Erythroblast (primary cell): ENCODE measurements at places on chromosomes 12 and 14.

- no peak for DNase-seq
Measured at GRCh38 chr12:31228811-31229792, 96.8 kb downstream of the SINHCAF start.

DNA sequence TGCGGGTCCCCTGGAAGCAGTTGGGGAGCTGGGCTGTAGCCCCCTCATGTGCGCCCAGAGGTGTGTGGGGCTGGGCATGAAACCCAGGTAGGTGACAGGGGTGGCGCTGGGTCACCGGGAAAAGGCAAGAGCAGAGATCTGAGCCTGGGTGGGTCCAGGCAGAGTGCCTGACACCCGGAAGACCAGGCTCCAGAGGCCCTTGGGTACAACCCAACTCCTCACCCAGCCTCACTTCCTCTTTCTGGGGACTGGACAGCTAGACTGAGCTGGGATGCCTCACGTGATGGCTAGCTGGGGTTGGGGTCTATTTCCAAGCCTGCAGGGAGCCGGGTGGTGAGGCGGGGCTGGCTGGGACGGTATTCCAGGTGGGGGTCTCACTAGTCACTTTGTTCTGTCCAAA lies 16.3 kb upstream of the CYP46A1 start:
- DNase-seq = no peak

DNA sequence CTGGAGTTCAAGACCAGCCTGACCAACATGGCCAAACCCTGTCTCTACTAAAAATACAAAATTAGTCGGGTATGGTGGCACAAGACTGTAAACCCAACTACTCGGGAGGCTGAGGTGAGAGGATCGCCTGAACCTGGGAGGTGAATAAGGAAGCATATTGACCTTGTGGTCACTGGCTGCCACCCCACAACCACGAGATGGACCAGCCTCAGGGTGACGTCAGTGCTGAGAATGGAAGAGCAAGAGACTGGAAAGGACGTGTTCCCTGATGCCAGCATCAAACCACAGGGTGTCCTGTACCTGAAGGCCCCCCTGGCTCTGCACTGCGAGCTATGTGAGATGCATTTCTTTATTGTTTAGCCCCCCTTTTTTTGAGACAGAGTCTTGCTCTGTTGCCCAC lies 45.9 kb upstream of the BDKRB2 start:
- no peak for DNase-seq

DNA sequence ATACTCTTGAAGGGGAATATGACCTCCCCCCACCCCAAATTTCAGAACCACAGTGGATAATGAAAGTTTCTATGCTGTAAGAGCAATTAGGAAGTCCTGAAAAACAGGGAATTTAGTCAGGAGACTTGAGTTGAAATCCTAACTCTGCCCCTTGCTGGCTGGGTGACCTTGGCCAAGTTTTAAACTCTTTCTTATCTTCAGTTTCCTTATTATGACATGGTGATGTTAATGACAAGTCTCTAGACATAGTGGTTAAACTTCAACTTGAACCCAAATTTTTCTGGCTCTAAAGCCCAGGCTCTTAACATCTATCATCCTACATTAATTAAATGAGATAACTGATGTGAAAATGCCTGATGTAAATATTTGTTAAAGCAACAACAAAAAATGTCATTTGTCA lies 325.9 kb downstream of the APAF1 start:
- DNase-seq = no peak

DNA sequence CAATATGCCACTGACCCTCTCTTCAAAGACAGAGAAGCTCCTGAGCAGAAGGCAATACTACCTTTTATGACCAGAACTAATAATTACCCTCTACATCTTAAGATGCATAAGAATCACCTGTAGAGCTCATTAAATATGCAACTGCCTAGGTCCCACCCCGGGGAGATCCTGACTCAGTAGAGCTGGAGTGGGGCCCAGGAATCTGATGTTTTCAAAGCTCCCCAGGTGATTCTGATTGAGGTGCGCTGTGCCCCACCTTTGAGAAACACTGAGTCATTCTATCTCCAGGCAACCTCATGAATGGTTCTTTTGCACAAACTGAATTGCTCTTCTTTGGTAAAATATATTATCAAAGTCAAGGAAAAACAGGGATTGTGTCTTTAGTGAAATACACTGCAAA lies 149.3 kb upstream of the BMP4 start:
- DNase-seq = no peak

DNA sequence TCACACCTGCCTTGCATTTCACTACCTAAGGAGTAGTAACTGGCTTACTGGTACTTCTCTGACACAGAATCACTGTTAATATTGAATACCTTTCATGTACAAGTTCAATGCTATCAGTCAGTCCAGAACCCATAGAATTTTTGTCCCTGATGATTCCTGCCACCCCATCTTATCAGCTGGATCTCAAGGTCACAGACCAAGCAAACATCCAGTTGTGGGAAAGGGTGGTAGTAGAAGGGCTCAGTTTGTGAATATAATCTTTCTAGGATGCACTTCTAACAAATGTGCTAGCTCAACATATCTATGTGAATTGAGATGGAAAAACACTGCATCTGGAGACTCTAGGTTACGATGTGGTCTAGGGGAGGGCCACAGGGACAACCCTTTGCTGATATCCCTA lies 14.1 kb downstream of the PPP1CC start:
- no peak for DNase-seq

DNA sequence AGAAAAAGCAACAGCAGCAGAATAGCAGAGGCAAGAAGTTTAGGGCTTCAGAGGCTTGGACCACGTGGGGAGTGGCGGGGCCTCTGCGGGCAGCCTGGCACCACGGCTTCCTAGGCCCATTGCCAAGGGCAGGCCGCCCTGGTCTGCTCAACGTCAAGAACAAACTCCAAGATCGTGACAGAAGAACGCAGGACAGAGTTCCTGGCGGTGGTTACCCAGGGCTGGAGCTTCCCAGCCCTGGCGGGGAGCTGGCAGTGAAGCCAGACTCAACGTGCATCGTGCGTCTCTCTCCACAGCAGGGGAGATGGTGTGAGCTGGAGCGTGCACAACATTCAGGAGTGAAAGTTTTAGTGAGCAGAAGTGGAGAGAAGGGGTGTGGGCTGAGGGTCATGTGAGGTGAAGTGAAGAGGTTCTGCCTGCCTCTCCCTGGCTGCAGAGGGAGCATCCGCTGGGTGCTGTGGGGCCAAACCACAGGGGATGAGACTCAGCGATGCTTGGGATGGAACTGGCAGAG lies 13.9 kb upstream of the CACNA2D4 start:
- DNase-seq = no peak

GRCh38 chr12:57092529-57092862 lies 3.6 kb downstream of the NAB2 start:
- no peak for DNase-seq

- no peak for DNase-seq
Measured at GRCh38 chr14:79971330-79971729, 240.0 kb downstream of the DIO2 start.

DNA sequence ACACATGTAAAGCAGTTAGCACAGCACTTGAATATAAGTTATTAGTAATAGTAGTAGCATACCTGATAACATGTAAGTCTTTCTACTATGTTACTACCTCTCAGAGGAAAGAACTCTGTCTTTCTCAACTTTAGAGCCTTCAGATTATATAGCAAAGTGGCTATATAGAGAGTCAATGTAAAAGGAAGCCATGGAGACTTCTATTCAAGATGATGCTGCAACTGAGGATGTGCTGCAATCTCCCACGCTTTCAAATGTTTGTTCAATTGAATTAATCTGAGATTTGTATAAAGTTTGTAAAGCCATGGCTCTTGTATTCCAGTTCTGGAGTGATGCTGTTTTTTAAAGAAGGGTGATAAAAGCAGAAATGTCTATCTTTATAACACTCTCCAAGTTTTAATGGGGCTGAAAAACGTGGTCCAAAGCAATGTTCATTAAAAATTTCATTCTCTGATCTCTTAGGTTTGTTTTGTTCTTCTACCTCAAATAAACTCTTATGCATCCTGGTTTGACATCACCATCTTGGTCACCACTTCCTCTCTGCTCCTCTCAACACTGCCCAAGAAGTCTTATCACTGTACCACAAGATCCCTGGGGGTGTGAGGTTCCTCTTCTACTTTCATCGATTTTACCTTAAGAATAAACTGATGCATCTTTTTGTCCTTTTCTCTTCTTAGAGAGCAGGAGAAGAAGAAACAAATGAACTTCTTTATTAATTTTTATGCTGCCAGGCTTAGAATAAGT lies 40.6 kb downstream of the C12orf42 start:
- DNase-seq = no peak
